ENCODE measurements at places on chromosomes 3 and 15.

DNA sequence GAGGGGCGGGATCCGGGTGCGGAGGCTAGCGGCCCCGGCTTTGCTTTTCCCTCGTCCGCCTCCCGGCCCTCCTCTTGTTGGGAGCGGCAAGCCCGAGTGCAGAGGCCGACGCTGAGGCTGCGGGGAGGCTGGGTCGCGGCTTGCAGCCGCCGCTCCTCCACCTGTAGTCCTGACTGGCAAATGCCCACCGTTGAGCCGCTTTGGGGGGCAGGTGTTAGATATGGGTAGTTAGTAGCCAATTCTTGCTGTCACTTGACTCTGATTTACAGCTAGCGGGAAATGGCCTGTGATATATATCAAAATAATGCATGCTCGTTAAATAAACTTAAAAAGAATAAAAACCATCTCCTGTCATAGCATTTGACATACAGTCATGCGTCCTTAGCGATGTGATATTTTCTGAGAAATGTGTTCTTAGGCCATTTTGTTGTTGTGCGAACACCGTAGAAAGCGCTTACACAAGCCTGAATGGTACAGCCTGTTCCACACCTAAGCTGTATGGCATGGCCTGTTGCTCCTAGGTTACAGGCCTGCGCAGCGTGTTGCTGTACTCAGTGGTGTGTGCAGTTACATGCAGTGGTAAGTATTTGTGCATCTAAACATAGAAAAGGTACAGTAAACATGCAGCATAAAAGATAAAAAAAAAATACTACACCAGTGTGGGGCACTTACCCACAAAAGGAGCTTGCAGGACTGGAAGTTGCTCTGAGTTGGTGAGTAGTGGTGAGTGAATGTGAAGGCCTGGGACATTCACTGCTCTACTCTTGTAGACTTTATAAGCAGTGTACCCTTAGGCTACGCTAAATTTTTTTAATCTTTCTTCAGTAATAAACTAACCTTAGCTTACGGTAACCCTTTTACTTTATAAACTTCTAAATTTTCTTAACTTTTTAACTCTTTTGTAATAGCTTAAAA is 873 bp downstream of the CAPN7 start:
- DNase-seq: no peak

DNA sequence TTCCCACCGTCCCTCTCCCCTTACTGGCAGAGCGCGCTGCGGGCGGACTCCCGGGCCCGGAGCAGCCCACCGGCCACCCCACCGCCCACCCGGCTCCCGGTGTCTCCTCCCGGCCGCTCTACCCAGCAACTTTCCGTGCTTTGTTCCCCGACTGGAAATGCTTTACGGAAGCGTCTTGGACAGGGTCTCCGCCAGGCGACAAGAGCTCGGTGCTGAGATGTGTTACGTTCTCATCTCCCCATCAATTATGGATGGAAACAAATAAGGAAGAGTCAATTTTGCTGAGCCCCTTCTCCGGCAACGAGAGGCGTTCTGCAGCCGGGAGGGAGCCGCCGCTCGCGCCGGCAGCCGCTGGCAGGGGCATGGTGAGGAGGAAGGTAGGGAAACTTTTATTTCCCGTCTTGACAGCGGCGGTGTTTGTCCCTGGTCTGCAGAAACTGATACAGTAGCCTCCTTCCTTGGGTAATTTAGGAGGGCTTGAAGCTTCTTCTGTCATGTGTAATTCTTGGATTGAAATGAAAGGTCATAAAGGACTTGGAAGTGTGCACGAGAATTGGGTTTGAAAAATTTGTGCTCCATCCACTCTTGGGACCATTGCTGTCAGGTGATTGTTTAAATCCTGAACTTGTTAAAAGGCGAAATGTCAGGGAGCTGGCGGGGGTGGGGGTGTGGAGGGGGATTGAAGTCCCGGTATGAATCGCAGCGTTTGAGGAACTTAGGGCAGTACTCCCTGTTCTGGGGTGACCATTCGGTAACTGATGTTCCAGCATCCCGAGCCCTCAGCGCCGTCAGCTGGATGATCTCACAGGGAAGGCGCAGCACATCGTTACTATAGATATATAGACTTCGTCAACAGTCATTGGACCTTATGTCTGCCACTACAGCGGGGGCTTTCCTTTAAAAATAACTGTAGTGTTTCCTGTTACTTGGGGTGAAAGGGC is 1.5 kb downstream of the SEMA6D start:
- no peak for DNase-seq

- no peak for DNase-seq
These were observed 242.0 kb downstream of the SHQ1 start for GRCh38 chr3:72606005-72606800.

- no peak for DNase-seq
These were observed 449.3 kb upstream of the THRB start for GRCh38 chr3:24943961-24944360.

Data from NCI-H1436 treated with DMSO at 0.1 percent for 48 hours (cell line).